ENCODE measurements at places on chromosomes 6 and 20.

DNA sequence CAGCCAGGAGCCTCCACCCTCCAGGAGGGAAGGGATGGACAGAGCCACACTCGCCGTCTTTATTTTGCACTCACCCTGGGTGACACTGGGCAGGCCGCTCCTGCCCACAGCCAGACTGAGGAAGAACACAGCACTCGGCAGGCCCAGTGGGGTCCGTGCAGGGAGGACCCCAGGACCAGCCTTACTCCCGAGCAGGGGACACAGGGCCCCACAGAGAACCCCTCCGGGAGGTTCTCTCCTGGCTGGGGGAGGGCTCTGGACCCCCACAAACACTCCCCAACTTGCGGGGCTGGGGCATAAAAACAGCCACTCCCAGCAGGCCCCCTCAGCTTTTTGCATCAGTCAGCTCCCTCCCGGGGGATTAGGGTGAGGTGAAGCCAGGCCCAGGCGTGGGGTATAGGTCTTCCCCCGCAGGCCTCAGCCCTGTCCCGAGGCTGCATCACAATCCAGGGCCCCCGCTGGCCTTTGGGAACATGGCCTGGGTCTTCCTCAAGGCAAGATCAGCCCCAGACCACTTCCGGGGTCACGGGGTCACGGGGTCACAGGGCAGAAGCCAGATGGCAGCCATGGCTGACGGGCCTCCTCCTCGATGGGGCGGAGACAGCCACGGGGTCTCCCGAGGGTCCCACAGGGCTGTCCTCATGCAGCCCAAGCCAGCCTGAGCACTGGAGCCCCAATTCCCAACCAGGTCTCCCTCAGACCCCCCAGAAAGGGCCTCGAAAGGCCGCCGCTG lies 3.2 kb downstream of the TNFRSF6B start:
- no peak for DNase-seq

- no peak for DNase-seq
Measured at GRCh38 chr6:16336056-16336818, 97.8 kb downstream of the GMPR start.

DNA sequence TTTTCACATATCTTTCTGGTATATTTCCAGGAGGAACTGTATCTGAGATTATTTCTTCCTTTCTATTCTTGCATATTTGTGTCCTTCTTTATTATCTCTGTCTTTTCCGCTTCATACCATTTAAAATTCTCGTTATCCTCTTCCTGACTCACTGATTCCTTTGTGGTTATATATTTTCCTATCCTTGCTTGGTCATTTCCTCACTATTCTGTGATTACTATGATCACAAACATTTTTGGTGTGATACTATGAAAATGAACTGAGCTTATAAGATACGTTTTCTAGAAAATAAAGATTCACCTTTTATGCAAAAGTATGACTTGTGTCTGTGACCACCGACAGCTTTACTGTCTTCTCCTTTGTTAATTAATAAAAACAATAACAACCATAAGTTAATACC lies 26.5 kb upstream of the MYCT1 start:
- no peak for DNase-seq

- no peak for DNase-seq
Measured at GRCh38 chr20:58140787-58141425, 87.5 kb downstream of the ANKRD60 start.

DNA sequence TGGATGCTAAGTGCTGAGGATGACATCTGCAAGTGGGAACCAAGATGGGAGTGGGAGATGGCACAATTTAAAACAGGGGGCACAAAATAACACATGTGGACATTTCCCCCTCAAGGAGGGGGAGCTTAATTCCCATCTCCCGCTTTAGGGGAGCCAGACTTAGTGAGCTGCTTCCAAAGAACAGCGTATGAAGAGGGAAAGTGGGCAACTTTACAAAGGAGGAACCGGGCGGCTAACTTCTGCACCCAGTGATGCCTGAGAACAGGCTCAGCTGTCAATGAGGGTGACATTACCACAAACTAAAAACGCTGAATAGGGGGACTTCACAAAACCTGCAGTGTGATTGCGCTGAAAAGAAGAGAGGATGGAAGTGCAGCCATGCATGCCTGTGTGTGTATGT lies 95.5 kb upstream of the NXT1 start:
- no peak for DNase-seq

GRCh38 chr20:20267685-20268370 lies 100.1 kb upstream of the INSM1 start:
- no peak for DNase-seq

GRCh38 chr6:78615430-78615904 lies 251.9 kb upstream of the IRAK1BP1 start:
- DNase-seq, result no peak

GRCh38 chr6:79427721-79428120 lies 109.5 kb downstream of the LCA5 start:
- no peak for DNase-seq

- DNase-seq, result no peak
Measured at GRCh38 chr6:52541135-52541534, 35.7 kb downstream of the TRAM2 start.

DNA sequence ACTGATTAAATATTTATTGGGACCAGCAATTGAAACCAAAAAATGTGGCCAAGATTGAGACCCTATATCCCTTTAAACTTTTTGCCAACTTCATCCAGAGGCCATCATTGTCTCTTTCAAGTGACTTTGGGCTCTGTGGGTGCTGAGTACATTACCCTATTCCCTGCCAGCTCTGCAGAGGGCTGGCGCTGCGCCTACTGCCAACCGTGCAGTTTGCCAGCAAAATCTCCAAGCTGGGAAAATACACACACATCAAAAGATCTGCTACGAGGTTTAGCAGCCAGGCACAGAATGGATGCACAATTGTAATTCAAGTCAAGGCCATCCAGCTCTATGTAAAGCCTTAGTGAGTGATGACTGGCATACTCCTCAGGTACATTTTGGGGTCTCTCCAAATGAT lies 125.0 kb downstream of the CBLN4 start:
- DNase-seq, result no peak

DNA sequence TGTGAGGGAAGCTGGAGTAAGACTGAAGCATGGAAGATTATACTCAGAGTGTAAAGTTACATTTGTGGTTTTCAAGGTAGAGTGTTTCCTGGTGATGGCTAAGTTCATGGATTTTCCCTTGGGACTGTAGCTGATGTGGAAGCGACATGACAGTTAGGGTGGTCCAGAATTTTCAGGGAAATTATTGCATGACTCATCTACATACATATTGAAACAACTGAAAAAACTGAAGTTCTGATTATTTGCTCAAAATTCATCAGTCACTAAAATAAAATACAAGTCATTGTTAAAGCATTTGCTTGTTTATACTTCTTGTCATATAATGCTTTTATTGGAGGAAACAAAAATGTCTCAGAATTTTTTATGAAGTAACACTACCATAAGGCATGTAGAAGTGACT lies 700.0 kb downstream of the RFPL4B start:
- no peak for DNase-seq

DNA sequence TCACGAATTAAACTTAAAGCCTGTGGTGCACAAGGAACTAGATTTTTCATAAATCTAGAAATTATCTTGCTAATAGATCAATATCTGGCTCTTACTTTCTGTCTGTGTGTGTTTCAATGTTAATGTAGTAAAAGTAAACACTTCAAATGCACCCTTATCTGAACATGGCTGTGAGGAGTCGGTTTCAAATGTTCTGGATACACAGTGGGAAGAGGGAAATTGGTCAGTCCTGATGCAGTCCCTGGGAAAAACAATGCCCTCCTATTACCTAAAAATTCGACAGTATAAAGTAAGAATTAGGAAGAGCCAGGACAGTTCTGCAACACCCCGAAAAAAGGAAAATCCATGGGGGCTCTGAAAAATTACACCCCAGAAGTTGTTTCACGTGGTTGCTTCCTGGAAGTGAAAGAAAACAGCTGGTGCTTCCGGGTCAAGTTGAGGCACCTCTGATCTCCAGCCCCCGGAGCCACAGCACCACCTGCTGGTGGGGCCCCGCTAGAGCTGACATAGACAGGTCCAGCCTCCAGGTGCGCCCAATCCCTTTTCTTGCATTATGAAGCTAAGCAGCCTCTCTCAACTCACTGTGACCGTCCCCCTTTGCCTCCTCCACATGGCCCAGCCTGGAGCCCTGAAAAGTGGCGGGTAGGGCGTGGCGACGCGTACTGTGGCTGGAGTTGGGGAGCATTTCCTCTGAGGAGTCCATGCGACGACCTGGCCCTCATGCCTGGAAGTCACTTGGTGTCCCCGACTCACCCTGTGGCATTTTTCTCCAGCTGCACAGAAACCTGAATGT lies 8.3 kb downstream of the SEMG2 start:
- DNase-seq, result no peak

- DNase-seq, result no peak
Measured at GRCh38 chr20:62136283-62137091, 6.7 kb downstream of the PSMA7 start.

DNA sequence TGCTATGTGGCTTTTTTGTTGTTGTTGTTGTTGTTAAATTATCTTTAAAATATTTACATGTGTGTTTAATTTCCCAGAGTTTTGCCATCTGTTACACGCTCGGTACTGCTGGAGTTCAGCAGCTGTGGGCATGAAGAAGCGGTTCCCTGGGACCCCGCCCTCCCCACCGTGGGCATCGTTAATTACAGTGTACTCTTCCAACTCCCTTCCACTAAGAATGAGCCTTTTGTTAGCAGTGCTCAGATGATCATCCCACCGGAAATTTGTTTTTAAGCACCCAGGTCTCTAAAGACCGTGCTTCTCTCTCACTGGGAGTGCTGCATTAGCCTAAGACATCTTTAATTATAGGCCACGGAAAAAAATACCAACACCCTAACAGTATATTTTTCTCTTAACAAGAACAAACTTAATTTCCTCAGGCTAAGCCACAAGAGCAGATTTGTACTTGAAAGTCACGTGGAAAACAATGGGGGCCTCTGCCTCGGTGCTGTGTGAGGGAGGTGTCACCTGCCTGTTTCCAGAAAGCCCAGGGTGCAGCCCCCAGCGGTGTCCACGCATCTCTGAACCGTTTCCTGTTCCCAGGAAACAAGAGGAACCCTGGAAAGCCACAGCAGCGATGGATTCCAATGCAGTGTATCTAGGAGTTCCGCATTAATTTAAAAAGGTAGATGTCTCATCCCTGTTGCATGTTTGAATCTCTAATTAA lies 113.3 kb upstream of the FRMD1 start:
- DNase-seq, result no peak

DNA sequence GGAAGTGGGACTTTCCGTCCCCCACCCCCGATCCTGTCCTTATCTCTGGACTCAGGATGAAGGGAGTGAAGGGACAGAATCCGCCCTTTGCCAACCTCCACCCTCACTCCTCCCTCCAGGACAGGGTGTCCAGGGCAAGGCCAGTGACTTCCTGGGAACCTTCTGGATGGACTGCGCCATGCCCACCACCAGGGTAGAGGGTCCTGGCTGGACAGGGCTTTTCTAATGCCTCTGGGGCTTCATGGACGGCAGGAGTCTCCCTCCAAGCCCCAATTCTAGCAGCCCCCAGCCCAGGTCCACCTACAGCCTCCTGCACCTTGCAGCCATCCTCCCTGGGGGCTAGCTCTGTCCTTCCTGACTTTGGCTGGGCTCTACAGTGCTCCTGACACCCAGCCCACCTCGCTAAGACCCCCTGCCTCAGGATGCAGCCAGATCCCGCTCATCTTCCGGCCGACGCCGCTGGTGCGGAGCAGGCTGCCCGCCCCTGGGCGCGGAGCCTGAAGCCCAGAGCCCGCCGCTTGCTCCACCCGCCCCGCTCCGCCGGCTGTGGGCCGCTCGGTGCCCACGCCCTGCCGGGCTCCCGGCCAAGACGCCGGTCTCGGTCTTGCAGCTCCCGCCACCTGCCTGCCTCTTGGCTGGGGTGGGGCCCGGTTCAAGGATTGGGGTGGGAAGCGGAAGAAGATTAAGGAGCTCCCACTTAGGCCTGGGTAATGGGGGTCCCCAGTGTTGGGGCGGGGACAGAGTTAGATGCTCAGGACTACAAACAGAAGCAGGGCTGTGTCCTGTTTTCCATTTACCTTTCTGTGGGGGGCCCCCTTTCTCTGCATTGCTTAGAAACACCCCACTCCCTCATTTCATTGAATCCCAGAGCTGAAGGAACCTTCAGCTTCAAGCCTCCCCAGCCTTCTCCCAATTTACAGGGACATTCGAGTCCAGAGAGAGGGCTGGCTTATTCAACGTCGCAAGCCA lies 72.8 kb downstream of the MDGA1 start:
- DNase-seq, result peak; percentile 32

GRCh38 chr6:148507774-148508173 lies 165.1 kb downstream of the SASH1 start:
- DNase-seq, result no peak

GRCh38 chr20:45289942-45290676 lies 16.5 kb upstream of the RBPJL start:
- DNase-seq, result no peak

GRCh38 chr6:85660181-85660611 lies 17.5 kb upstream of the SYNCRIP start:
- peak; percentile 57 for DNase-seq

DNA sequence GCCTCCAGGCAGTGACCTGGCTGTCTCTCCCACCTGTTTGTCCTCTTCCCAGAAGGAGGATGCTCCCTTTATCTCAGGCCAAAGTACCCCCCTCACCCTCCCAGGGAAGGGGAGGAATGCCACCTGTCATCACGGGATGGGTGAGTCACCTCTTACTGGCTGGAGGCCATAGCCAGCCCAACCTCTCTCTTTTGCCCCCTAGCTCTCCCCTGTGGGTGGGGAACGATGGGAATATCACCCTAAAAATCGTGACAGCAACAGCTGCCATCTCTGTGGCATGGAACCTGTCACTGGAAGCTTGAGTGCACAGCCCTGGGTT lies 137.5 kb upstream of the PTPN1 start:
- DNase-seq, result no peak

DNA sequence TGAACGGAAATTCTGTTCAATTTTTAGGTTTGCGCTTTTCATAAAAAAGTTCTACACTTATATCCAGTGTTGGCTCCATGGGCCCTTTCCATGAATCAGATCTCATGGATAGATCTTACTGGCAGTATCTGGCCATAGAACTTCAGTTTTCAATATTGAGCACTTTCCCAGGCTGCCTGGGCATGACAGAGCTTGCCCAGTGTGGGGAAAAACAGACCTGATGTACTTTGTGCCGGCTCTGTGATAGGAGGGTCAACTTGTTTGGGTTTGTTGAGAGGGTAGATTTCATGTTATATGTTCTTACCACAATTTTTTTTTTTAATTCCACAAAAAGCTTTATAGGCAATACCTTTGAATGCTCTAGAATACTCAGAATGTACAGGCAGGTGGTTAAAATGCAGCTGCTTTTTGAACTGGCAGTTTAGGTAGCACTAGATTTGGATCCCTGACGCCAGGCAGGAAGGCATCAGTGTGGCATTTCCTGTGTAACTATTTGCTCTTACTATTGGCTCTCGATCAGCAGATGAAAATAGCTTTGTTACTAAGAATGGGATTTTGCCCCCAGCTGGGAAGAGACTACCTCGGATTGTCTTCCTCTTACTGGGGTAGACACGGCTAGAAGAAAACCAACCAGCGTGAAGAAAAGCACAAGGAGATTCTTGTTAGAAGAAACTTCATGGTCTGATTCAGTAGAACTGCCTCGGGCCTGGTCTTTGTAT lies 404.9 kb upstream of the SOX4 start:
- no peak for DNase-seq

GRCh38 chr6:160275511-160276003 lies 16.9 kb upstream of the SLC22A2 start:
- DNase-seq, result no peak

GRCh38 chr20:25274481-25274880 lies 26.6 kb downstream of the PYGB start:
- no peak for DNase-seq

- no peak for DNase-seq
Measured at GRCh38 chr20:45416917-45417316, 976 bp downstream of the PIGT start.

GRCh38 chr20:57698116-57698866 lies 11.5 kb downstream of the PMEPA1 start:
- peak; percentile 98 for DNase-seq

Data from kidney epithelial cell (primary cell).